Activated naive CD8-positive, alpha-beta T cell treated with anti-CD3 and anti-CD28 coated beads, Interleukin-2, amount 10 ng/mL, durations not matched to agents 7 days and 5 days (primary cell): ENCODE measurements at places on chromosomes 3 and 15.

GRCh38 chr3:82011336-82011735, 249.9 kb upstream of the GBE1 start:
- H3K27ac ChIP-seq: no peak overlapping the region
- no peaks in the 10 kb centered on the region for H3K36me3 ChIP-seq
- DNase-seq: no peak
- H3K4me3 ChIP-seq: no peak overlapping the region
- peaks cover 3% of the 10 kb centered on the region for H3K27me3 ChIP-seq

DNA sequence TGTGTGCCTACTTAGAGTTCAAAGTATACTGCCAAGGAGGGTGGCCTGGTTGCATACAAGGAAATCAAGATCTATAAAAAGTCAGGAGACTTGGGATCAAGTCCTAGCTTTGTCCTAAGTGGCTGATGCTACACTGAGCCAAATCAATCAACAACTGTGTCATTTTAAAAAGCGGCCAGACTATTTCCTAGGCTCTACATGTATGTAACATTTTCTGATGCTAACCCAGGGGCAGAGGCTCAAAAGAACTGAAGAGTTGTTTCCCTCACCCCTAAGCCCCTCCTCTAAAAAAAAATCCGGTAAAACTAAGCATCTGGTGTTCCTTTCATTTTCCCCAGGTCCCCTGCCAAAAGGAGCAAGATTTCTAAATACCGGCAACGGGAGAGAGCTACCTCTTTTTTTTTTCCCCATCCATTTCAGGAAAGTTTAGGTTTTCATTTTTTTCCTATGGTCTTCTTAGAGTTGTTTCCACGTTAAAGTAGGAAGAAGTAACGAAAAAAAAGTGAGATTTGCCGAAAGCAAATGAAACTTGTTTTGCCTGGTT, 18.8 kb upstream of the CHD2 start:
- peak overlapping the region; percentile 95 for H3K27ac ChIP-seq
- H3K4me1 ChIP-seq: peaks cover 47% of the 10 kb centered on the region
- peak overlapping the region; percentile 90 for H3K4me3 ChIP-seq
- H3K27me3 ChIP-seq: no peaks in the 10 kb centered on the region
- H3K36me3 ChIP-seq: peaks cover 27% of the 10 kb centered on the region

DNA sequence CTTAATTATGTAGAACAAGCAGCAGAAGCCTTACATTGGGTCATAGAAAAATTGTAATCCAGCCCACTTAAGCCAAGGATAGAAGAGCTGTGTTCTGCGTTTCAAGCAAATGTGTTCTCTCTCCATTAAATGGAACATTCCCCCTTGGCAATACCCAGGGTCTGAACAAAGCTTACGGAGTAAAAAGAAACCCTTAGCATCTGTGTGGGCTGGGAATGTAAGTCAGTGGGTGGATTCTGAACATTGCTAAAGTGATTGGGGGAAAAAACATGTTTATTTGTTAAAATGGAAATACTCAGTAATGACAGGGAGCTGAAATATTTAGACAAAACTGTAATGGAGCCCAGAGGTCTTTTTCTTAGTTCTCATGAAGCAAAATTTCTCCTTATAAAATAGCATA, 147.4 kb downstream of the DUT start:
- no peaks in the 10 kb centered on the region for H3K36me3 ChIP-seq
- H3K4me3 ChIP-seq: no peak overlapping the region
- H3K27ac ChIP-seq: no peak overlapping the region
- H3K27me3 ChIP-seq: peaks cover 3% of the 10 kb centered on the region
- no peaks in the 10 kb centered on the region for H3K4me1 ChIP-seq

DNA sequence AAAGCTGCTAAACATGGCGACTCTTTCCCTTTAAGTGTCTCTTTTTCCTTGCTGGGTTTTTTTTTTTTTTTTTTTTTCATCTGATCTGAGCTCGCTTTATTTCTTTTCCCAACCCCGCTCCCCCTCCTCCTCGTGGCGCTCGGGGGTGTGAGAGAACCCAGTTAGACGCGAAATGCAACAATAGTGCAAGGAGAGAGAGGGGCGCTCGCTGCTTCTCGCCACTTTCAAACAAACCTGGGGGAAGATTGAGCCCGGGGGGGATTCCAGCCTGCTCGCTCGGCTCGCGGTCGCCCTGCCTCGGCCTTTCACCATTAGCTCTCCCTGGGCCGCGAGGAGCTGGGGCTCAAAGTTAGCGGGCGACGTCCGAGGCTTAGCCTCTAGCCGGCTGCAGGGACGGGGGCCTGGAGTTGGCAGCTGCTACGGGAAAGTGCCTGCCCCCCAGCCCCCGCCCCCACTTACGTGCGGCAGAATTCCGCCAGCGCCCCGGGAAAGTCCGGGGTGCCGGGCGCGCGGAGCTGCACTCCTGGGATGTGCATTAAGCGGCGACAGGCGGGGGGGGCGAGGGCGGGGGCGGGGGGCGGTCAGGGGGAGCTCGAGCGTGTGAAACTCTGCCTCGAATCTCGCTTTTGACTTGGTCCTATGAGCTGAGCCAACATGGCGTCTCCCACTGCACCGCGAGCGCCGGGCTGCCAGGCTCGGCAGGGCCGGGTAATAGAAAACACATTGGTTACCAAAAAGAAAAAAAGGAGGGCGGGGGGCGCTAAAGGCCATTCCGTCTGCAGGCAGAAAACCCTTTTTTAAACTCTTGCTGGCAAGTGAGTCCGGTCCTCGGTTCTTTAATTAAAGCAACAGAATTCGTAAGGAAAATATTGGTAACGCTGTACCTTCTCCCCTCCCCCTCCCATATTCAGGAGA, 10.4 kb downstream of the NR2F2 start:
- DNase-seq: no peak
- no peak overlapping the region for H3K4me3 ChIP-seq
- peaks cover 5% of the 10 kb centered on the region for H3K4me1 ChIP-seq
- H3K36me3 ChIP-seq: no peaks in the 10 kb centered on the region

GRCh38 chr3:108218811-108219210, 3.4 kb downstream of the IFT57 start:
- no peaks in the 10 kb centered on the region for H3K27me3 ChIP-seq
- H3K36me3 ChIP-seq: peaks cover 16% of the 10 kb centered on the region
- no peak for DNase-seq
- H3K27ac ChIP-seq: no peak overlapping the region
- H3K4me1 ChIP-seq: peaks cover 36% of the 10 kb centered on the region
- H3K4me3 ChIP-seq: no peak overlapping the region

- no peak overlapping the region for H3K4me3 ChIP-seq
- H3K27ac ChIP-seq: no peak overlapping the region
These were observed 25.1 kb downstream of the FSTL1 start for GRCh38 chr3:120425572-120426250.

DNA sequence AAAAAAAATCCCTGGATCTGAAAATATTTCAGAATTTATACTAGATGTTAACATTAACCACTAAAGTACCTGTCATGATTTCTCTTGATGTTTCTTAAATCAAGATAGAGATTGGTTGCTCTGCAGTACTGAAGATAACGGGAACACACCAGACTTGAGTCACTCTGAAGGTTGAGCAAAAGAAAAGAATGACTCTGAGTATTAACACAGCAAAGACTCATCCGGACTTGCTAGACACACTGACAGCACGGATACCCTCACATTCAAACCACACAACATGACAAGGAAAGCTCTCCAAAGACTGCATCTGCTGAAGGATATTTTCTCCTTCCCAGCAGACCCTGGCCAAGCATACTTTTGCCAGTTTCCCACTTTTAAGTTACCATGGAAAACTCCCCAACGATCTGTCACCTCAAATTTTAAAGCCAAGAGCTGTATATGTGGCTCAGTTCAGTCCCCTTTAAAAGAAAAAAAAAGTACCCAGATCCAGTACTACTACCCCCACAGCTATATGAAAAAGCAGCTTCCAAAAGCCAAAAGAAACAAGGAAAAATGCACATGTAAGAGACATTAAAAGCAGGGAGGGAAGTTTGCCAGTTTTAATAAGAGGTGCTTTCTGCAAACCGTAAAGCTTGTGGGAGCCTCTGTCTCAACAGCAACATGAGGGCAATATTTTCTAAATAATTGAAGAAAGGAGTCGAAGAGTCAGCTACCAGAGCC, 8.3 kb downstream of the EOGT start:
- H3K36me3 ChIP-seq: peaks cover 24% of the 10 kb centered on the region
- DNase-seq: no peak
- no peaks in the 10 kb centered on the region for H3K27me3 ChIP-seq
- H3K4me1 ChIP-seq: no peaks in the 10 kb centered on the region

DNA sequence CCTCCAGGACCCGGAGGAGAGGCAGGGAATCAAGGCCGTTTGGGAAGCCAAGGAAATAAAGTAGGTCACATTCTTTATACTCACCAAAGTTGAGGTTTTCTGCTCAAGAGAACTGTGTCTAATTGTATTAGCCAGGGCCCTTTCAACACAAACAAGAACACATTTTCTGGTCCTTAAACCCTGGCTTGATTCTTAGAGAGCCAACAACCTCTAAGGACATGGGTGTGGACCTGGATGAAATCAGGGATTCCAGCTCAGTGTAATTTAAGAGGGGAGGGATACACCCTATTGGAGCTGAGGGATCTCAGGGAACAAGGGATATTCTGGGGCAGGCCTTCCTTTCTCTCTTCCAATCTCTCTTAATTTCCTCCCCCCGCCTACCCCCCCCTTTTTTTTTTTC, 104.8 kb downstream of the COL6A6 start:
- peaks cover 2% of the 10 kb centered on the region for H3K27me3 ChIP-seq
- no peaks in the 10 kb centered on the region for H3K36me3 ChIP-seq
- no peak for DNase-seq
- H3K4me3 ChIP-seq: no peak overlapping the region

- no peak overlapping the region for H3K27ac ChIP-seq
- H3K4me3 ChIP-seq: no peak overlapping the region
- H3K4me1 ChIP-seq: no peaks in the 10 kb centered on the region
These were observed 569.3 kb downstream of the NAALADL2 start for GRCh38 chr3:175428466-175428865.

DNA sequence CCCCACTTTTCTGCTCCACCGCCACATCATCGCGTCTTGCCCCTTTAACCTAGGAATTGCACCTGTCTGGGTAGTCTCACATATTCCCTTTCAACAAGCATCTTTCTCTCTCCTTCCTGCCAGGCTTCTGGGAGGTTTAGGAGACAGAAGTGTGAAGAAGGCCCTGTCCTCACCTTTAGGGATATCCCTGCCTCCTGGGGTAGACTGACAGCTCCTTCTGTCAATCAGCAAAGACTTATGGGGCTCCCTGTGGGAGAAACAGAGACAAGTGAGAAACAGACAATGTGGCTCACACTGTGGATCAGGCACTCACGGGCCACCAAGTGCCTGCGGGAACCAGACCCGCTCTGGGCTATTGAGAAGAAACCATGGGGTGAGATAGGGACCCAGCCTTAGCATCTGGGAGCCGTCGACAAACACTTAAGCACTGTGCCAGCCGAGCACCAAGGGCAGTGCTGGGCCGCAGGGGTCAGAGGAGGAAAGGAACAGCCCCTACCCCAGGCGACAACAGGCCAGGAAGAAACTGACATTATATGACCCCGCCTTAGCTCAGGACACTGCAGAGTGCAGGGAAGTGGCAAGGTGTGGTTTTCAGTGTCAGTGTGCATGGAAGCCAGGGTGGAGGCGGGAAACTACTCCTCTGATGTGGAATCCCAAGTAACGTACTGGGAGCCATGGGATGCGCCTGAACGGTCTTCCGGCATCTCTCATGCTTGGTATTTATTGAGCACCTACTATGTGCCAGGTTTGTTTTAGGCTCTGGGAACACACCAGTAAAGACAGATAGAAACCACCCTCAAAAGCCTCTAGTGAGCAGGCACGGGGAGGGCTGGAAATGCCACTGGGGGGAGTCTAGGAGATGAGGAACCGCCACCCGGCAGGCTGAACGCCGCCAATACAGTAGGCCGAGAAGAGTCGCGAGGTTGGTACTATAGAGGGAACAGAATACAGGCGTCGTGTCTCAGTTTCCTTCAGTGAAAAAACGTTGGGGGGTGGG, 1.8 kb downstream of the EFCC1 start:
- H3K4me1 ChIP-seq: peaks cover 33% of the 10 kb centered on the region
- peak overlapping the region; percentile 32 for H3K27ac ChIP-seq
- DNase-seq: peak; percentile 28
- peaks cover 39% of the 10 kb centered on the region for H3K27me3 ChIP-seq
- H3K36me3 ChIP-seq: peaks cover 1% of the 10 kb centered on the region
- H3K4me3 ChIP-seq: peak overlapping the region; percentile 71

GRCh38 chr3:106965307-106965706, 411.9 kb upstream of the CCDC54 start:
- H3K27ac ChIP-seq: no peak overlapping the region
- H3K27me3 ChIP-seq: peaks cover 2% of the 10 kb centered on the region
- H3K4me1 ChIP-seq: no peaks in the 10 kb centered on the region
- no peak overlapping the region for H3K4me3 ChIP-seq

DNA sequence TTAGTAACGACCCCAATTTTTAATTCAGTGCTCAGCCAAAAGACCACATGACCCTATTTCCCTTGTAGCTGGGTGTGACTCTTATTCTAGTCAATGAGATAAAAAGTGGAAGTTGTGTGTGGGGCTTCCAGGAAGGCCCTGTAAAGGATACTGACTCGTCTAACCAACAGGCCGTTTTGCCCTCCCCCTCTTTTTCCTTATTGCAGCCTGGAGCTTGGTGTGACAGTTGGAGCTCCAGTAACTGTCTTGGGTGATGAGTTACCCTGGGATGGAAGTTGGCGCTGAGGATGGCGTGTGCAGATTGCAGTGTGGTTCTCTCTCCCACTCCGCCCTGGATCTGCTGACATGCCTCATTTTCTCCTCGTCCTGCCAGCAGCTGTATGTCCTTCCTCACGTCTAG, 209.3 kb upstream of the PROK2 start:
- no peaks in the 10 kb centered on the region for H3K36me3 ChIP-seq
- H3K4me1 ChIP-seq: peaks cover 8% of the 10 kb centered on the region
- DNase-seq: no peak
- H3K27ac ChIP-seq: no peak overlapping the region
- H3K27me3 ChIP-seq: peaks cover 6% of the 10 kb centered on the region

DNA sequence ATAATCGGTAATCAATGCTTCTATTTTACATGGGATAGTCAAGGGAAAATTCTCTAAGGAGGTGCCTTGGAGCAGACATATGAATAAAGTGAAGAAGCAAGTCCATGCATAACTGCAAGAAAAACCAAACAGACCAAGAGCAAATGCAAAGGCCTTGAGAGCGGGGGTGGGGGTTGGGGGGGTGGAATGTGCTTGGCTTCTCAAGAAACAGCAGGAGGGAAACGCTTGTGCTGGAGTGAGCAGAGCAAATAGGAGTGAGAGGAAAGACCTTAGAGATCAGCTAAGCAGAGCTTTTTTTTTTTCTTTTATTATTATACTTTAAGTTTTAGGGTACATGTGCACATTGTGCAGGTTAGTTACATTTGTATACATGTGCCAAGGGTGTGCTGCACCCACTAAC, 260.8 kb downstream of the ARPP21 start:
- no peaks in the 10 kb centered on the region for H3K27me3 ChIP-seq
- no peak overlapping the region for H3K4me3 ChIP-seq
- no peaks in the 10 kb centered on the region for H3K4me1 ChIP-seq

DNA sequence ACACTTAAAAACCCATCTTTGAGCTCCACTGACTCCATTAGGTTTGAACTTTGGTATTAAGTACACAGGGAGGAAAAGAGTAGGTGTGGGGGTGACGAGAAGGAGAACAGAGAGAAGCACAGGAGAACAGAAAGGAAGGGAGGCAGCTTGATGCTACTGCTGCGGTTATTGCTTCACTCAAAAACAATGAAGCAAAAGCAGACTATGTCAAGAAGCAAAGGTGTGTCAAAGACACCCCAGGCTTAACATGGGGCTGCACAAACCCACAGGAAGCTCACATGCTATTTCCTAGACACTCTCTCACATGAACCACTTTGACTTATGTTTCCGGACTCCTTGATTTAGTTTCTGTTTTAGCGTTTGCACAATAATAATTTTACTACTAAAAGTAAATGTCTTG, 961.0 kb upstream of the CFAP20DC start:
- H3K4me3 ChIP-seq: peak overlapping the region; percentile 82
- H3K36me3 ChIP-seq: peaks cover 22% of the 10 kb centered on the region
- DNase-seq: peak; percentile 36
- peaks cover 40% of the 10 kb centered on the region for H3K4me1 ChIP-seq
- peak overlapping the region; percentile 99 for H3K27ac ChIP-seq
